Heart left ventricle (tissue), 16 donors: ENCODE measurements at places on chromosomes 1 and 21. TPM values are rescaled to one million over a fixed set of nuclear protein-coding genes. Genes with fewer than 3 reads are reported as not detected.

- no peak for DNase-seq
These were observed 87.4 kb downstream of the GREM2 start for GRCh38 chr1:240524356-240525069.

DNA sequence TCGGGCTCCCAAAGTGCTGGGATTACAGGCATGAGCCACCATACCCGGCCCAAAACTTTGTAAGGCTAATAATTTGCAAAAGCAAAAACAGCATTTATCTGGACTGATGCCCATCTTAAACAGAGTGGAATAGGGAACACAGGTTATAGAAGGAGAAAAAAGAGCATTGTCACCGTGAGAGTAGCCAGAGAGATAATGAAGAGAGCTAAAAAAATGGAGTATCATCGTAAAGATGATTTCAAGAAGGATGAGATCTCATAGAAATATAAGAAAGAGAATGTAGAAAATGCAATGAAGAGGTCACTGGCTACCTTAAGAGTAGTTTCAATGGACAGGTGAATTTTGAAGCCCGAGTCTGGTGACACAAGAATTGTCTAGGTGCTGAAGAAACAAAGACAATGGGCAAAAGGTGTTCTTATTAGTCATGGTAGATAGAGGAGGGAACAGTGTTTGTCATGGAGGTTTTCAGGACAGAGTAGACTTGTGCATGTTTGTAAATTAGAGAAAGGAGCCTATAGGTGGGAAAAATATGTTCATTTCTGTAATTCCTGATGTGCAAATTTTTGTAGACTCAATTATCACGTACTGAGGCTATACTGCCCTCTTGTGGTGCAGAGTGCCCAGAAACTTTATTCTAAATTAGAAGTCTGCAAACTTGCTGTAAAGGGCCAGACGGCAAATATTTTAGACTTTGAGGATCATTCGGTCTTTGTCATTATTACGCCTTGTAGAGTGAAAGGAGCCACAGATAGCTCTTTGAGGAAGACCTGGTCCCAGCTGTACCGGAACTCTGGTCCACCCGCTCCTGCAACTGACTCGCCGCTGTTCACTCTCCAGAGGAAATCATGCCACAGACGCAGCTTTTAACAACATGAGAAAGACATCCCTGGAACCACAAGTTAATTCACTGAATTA, 8.1 kb upstream of the TMEM183A start:
- no peak for DNase-seq

DNA sequence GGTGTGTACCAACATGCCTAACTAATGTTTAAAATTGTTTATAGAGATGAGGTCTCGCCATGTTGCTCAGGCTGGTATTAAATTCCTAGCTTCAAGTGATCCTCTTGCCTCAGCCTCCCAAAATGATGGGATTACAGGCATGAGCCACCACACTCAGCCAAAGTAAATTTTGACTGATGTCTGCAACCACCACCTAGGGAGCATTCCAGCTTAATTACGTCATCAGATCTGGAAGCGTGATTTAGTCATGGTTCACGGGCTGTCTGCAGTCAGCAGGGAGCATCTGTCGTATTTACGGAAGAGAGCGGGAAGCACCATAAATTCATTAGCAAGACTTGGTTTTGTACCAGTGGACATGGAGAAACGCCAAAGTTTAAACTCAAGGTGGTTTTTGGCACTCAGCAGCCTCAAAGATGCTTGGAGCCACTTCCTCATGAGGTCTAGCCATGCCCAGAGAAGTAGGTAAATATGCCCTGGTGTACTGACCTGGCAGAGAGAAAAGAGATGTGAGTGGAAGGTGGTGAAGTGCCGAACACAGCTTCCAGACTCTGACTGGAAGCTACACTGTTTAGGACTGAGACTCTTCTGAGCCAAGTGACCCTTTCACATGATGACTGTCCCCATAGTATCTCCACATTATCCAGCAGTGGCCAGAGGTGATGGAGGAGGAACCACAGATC, 60.8 kb upstream of the SLC35F3 start:
- no peak for DNase-seq

DNA sequence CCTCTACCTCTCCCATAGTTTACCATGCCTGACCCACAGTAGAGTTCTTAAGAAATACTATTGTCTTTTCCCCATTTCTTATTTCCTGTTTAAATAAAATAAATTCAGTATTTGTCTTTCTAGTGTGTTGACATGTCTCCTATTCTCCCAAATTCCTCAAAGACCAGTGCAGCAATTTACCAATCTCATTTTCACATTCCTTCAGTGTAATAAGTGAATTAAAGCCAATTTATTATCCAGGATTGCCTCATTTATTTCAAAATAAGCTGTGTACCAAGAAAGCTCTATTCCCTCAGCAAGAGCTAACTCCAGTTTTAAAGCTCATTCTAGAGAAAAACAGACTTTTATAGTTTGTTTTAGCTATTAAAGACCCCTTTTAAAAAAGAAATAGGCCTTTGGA, 49.9 kb downstream of the DISC1 start:
- DNase-seq, result no peak

The TSEN15 gene
- polyA plus RNA-seq, result 24.5 TPM

GRCh38 chr1:205351984-205352713, 4.6 kb downstream of the KLHDC8A start:
- DNase-seq, result no peak

DNA sequence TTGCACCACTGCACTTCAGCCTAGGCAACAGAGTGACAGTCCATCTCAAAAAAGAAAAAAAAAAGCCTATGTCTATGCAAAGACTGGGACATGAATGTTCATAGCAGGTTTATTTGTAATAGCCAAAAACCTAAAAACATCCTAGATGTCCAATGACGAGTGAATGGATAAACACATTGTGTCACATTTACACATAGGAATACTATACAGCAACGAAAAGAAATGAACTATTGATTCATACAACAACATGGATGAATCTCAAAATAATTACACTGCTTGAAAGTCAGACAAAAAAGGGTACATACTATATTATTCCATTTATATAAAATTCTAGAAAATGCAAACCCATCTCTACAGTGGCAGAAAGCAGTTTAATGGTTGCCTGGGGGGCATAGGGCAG, 7.9 kb downstream of the STYXL2 start:
- DNase-seq, result no peak

DNA sequence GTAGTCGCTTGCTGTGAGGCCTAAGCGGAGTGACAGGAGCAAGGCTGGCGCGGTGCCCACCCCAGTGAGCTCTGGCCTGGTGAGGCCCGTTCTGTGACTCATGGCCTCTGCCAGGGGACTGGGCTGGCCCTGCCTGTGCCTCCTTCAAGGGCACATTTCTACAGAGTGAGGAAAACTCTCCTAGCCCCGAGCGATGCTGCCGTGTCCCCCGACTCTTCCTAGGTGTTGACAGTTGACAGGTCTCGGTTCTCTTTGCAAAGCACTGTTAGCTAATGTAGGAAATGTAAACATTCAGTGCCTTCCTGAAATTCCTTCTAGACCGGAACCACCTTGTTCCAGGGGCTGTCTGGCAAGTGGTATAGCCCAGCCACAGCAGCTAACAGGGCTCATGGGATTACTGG, 43.9 kb downstream of the ABCG1 start:
- peak; percentile 85 for DNase-seq

The ABCB10 gene
- 6.6 TPM for polyA plus RNA-seq

DNA sequence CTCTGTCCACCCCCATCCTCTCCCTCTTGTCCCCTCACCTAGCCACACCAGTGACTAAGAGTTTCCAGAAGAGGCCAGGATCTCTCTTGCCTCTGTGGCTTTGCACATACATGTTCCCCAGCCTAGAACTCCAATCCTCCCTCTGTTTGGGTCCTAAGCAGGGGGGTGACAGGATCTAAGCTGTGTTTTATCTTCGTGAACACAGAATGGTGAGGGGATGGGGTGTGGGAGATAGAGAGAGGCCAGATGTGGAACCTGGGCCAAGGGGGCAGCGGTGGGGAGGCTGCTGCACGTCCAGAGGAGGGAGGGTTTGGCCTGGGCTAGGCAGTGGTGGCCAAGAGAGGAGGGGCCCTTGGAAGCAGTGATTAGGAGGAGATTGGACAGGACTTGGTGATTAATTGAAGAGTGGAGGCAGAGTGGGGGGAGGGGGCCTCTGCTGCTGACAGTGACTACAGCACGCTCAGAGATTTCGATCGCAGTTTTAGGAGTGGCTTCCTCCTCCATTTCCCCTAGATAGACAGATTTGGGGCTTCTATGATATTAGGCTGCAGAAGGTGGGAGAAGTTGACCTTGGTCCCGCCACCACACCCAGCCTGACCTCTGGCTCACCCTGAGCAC, 17.1 kb upstream of the ADGRB2 start:
- DNase-seq, result no peak

- no peak for DNase-seq
These were observed 104.1 kb downstream of the CSMD2 start for GRCh38 chr1:34060901-34061415.

- DNase-seq, result no peak
These were observed 749 bp upstream of the EFHD2 start for GRCh38 chr1:15408890-15409387.

- no peak for DNase-seq
These were observed 37.4 kb upstream of the ACTRT2 start for GRCh38 chr1:2983706-2984398.

DNA sequence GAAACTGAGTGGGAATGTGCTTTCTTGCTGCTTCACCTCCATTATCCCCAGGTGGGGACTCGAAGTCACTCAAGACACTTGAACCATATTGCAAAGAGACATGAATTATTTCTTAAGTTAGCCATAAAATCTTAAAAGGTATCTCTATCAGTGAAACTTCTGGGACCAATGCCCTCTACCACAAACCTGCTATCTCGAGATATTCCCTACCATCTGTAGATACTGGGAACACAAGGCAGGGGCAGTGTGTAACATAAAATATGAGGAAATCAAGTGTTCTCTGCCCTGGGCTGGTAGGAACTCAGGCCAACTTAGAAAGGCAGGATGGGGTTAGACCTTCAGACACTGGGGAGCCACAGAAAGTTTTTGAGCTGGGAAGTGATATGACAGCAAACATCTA, 1.3 kb upstream of the CD58 start:
- DNase-seq, result no peak

DNA sequence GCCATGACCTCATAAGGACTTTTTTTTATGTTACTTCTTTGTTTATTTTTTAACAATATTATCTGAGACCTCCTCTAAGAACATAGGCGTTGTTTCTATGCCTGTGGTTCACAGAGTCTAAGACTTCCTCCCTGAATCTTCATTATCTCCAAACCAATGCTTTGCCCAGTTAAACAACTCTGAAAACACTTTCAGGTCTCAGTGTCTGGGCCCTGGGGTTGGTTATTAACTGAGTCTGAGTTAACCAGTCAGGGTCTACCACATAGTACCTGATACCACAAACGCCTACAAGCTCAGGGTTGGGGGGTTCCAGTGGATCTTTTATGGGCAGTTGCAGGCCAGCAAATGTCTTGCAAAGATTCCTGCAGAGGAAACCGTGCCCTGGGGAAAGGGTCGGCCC, 138.2 kb downstream of the AJAP1 start:
- no peak for DNase-seq

DNA sequence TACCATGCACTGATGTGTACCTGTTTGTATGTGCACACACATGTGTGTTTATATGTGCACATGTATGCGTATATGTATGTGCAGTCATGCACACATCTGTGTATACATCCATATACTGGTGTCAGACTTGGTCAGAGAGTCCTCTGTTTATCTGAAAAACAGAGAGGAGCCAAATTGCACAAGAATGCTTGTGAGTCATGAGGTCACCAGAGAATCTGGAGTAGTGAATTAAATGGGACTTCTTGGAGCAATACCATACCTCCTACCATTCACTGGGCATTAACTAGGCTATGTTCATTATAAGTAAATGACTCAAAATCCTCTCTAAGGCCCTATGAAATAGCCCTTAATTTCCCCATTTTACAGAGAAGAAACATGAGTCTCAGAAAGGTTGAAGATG, 272.1 kb upstream of the C1orf87 start:
- DNase-seq, result no peak

DNA sequence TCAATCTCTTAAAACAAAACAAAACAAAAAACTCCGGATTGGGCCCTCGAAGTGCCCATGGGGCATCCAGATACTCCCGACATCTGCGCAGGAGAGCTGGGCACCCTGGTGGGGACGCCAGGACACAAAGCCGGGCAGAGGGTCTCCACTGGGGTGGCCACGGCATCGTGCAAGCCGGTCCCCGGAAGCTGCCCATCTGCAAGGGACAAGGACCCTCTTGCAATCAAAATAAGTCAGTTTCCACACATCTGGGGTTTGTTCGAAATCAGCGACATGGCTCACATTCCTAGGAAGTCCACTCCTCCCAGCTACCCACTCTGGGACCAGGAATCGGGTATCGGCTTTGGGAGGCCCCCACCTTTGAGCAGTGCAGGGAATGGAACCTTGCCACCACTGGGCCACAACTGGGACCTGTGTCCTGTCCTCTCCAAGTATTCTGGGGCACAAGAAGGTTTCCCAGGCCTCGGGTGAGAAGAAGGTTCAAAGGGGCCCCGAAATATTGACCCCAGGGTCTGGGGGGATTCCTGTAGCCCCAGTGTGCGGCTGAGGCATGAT, 4.6 kb upstream of the PRDM16 start:
- peak; percentile 26 for DNase-seq

- no peak for DNase-seq
These were observed 30.3 kb downstream of the TMEM69 start for GRCh38 chr1:45718289-45718688.

GRCh38 chr1:59137968-59138367, 158.9 kb upstream of the FGGY start:
- DNase-seq, result no peak

The NLRP3 gene
- 0.64 TPM for polyA plus RNA-seq

- no peak for DNase-seq
These were observed 16.4 kb downstream of the ALDH4A1 start for GRCh38 chr1:18886003-18886335.

DNA sequence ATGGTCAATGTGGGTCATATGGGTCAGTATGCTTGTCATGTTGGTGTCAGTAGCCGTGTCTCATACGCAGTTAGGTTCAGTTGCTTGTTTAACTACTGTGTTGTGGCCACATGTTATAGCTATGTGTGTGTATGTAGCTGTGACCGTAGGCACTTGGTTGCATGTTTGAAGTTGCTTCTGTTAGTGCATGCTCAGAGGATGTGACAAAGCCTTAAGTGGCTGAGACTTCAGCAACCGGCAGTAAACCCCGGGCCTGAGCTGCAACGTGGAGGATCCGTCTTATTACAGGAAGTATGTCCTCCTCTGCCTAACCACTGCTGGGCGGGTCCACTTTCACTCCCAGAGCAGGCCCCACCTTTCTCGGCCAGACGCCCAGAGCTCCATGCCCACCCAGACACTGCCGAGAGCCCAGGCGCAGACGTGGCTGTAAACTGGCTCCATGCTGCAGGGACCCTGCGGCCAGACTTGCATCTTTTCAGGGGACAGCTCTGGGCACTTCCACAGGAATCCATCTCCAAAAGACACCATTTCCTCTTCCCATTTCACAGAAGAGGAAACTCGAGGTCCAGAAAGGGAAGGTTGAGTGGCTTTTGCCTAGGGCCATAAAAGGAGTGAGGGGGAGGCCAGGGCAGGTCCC, 2.2 kb downstream of the TCEA3 start:
- DNase-seq, result peak; percentile 83

The DESI2 gene
- 22.4 TPM for polyA plus RNA-seq

The LINGO4 gene
- polyA plus RNA-seq, result 0.38 TPM
